Stimulated activated CD8-positive, alpha-beta memory T cell treated with anti-CD3 and anti-CD28 coated beads, Interleukin-7, amount 100 ng/mL, for 1 hour (primary cell): ENCODE measurements at places on chromosomes 5 and 9.

- DNase-seq: no peak
Measured at GRCh38 chr5:89583534-89583933, 700.5 kb upstream of the MEF2C start.

DNA sequence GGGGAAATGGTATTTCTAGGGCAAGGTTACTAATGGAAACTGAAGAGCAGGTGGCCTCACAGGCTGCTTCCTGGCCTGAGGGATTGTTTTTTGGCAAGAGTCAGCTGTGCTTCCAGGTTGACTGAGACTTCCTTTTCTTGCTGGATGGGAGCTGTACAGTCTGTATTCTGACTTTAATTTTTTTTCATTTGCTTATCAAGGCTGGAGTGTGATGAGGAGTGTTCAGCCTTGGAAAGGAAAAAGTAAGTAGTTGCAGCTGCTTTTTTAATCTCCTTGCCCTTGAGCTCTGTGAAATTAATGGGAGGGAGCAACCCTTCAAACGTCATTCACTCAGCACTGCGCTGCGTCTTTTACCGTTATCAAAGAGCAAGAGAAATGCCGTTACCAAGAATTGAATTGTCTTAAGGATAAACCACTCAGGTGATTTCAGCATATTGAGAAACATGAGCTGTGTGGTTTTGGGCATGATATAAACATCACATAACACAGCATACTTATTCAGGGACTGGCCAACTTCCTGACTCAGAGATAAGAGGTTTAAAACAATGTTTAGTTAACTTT lies 47.6 kb downstream of the AQP7 start:
- no peak for DNase-seq

- no peak for DNase-seq
Measured at GRCh38 chr9:85377731-85378289, 363.9 kb downstream of the AGTPBP1 start.

DNA sequence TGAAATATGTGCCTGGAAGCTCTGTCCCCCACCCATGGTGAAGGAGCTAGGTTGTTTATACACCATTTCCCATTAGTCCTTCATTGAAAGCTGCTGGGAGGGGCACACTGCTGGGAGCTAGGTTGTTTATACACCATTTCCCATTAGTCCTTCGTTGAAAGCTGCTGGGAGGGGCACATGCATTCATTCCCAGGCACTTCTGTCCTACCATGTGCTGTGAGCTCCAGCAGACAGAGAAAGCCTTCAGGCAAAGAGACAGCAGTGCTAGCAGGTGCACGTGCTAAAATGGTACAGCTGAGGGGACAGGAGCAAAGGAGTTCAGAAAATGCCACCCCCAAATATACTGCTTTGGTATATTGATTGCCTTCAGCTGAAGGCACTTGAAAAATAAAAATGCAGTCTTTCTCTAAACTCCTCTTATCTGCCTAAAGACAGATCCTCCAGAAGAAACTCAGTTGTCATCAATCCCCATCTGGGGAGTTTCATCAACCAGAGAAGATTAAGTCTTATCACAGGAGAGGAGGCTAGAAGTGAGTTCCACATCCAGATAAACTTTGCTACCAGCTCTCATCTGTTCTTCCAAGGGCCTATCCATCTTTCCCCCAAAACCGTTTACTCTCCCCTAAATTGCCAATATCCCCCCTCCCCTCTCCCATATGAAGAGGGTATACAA lies 27.7 kb upstream of the DAPK1 start:
- DNase-seq: no peak

GRCh38 chr5:157335534-157336422 lies 69.9 kb downstream of the CYFIP2 start:
- DNase-seq: no peak

DNA sequence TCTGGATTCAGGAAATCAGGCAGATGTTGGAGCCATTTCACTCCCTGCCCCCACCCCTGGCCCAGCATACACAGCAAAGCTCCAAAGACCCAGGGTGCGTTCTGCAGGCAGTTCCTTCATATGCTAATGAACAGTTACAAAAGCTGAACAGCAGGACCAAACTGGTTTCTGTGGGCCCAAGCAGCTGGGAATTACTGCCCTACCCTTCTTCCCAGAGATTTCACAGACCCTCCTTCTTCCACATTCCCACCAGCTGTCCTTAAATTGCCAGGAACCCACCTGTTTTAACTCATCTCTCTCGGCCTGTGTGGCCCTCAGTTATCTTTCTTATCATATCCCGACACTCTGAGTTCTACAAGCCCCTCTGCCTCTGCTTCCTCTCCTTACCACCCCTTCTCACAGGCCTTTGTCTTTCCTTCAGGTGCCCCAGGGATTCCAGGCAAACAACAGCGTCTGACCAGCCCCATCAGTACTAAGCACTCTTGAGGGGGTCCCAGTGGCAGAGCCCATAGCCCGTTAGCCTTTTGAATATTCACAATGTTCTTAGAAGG lies 10.6 kb upstream of the F2RL1 start:
- no peak for DNase-seq

DNA sequence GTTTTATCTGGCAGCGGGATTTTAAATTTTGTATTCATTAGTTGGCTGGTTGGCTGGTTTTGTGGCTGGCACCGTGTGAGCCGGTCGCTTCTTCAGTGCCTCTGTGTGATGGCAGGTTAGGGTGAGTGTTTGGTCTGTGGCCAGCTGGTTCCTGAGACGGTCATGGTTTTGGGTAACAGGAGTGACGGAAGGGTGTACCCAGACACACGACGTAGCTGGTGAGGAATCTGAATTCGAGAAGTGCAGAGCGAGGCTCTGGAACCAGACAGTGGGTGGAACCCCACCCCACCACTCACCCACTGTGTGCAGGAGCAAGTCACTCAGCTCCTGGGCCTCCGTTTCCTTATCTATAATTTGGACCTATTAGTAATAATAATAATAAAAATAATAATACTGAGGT lies 2.7 kb downstream of the BTNL9 start:
- no peak for DNase-seq

GRCh38 chr9:69476797-69477196 lies 151.8 kb downstream of the ENTREP1 start:
- no peak for DNase-seq

DNA sequence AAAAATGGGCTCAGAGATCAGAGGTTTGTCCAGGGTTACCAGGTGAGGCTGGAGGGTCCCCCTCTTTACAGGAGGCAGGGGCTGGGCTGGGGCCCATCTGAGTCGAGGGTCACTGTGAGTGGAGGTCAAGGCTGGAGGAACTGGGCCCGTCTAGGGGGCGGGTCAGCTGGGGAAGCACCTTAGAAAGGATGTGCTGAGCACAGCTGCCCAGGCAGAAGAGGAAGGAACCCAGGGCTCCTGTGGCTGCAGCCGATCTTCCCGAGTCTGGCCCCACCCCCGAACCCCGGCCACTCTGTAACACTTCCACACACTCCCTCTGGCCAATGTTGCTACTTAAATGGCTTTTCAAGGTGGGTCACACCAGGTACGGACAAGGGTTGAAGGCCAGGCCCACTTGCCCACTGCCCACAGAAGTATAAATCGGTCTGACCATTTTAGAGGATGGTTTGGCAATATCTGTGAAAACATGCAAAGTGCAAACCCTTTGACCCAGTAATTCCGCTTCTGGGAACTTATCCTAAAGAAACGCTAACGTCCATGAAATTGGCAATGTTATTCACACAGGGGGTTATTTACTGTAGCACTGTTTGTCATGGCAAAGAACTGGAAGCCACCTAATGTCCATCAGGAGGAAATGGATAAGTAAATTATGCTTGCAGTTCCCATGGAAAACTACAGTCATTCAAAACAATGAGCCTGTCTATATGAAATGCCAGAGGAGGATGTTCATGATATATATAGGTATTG lies 30.5 kb upstream of the EEIG1 start:
- no peak for DNase-seq

- DNase-seq: no peak
Measured at GRCh38 chr9:36328798-36329411, 70.7 kb upstream of the GNE start.
